ENCODE measurements at places on chromosomes 1 and 21.

DNA sequence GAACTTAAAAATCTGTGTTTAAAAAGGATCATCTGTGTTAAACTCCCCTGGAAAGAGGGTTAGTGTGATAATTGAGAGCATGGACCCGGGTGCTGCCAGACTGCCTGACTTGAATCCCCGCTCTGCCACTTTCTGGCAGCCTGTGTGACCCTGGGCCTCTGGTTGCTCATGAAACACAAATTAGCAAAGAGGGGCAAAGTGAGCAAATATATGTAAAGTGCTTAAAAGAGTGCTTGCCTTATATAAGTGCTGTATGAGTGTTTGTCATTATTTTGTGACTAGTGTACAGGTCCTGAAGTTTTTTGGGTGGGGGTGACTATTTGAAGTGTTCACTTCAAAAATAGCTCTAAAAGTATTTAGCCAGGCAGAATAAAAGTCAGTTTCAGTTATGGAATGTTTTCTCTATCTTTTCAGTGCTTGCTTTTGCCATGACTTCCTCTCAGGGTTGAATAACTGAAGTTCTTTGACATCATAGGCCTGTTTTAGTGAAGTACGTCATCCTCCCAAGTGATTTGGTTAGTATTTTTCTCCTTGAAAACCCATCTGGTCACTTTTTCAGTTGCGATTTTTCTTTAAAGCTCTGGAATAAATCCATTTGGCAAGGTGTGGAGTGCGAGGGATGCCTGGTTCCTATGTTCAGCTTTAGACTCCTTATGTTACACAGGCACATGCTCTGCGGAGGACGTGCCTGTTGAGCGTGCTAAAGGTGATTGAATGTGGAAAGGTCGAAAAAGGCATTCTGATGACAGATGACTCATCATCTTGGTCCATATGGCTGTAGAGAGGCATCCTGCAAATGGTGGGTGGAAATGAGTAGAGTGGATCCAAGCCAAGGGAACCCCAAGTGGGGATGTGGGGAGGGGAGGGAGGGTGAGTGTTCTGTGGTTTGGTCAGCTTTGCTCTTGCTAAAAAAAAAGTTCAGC is 47.8 kb downstream of the AK4 start:
- DNase-seq: peak; percentile 97

- no peak for DNase-seq
These were observed 653.4 kb downstream of the KIF26B start for GRCh38 chr1:245807954-245808719.

DNA sequence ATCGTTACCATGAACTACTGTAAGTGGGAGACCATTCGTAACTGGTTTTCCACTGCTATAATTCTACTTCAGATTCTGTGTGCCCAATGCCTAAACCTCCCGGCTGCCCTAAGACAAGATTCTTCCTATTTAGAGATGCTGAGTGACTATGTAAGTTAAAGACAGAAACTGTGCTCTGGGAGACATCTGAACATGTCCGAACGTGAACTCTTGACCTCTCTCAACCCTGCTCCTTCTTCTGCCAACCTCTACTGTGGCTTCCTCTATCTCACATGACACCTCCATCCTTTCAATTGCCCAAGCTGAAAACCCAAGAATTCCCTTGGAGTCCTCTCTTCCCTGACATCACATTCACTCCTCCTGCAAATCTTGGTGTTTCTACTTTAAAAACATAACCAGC is 182.9 kb downstream of the AKT3 start:
- no peak for DNase-seq

DNA sequence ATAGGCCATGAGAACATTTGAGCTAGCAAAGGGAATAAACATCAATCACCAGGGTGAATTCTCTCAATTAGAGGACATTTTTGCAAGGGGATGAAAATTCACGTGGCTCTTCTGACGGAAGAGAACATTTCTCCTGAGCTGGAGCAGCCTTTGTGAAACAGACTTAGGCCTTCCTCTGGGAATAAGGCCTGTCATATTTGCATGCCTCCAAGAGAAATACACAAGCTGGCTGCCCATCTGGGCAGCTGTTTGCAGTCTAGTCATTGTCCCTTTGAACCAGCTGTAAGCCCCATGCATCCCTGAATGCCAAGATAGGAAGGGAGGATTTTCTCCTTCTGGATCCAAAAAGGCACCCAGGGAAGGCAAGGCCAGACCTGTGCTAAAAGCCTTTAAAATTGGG is 5.5 kb downstream of the LEMD1 start:
- DNase-seq: no peak

- DNase-seq: no peak
These were observed 28.3 kb downstream of the NUP133 start for GRCh38 chr1:229479660-229480399.

- no peak for DNase-seq
These were observed 89.4 kb downstream of the LPAR3 start for GRCh38 chr1:84803604-84804003.

- DNase-seq: no peak
These were observed 5.7 kb downstream of the IL23R start for GRCh38 chr1:67171978-67172377.

DNA sequence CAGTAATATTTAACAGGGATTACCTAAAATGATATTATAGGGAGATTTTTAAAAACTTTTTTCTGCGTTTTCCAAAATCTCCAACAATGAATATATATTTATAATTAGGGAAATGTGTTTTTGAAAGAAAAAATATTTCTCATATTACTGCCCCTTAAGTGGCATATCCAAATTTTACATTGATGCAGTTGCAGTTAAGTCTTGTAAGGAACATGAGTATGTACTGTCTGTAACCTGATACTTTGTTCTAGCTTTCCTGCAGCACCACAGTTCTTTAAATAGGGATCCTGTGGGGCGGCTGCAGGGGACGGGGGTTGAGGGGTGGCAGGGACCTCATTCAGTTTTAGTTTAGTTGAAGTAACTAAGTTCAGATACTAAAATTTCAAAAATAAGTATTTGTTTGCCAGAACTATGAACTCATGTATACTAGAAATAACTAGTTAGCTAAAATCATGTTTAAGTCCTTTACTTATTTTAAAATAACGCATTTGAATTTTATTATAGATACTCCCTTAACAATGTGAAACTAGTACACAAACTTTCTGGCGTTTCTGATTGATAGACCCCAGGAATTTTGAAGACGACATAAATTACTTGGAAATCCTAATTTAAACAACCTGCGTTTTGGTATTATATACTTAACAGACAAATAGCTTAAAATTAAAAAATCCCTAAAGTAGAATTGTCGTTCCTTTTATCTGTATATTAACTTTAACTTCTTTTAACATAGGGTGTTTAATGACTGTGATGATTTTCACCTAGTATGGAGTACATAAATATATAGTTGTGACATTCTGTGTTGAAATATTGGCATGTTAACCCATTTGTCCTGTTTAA is 639 bp upstream of the DNAJB4 start:
- DNase-seq: peak; percentile 90

DNA sequence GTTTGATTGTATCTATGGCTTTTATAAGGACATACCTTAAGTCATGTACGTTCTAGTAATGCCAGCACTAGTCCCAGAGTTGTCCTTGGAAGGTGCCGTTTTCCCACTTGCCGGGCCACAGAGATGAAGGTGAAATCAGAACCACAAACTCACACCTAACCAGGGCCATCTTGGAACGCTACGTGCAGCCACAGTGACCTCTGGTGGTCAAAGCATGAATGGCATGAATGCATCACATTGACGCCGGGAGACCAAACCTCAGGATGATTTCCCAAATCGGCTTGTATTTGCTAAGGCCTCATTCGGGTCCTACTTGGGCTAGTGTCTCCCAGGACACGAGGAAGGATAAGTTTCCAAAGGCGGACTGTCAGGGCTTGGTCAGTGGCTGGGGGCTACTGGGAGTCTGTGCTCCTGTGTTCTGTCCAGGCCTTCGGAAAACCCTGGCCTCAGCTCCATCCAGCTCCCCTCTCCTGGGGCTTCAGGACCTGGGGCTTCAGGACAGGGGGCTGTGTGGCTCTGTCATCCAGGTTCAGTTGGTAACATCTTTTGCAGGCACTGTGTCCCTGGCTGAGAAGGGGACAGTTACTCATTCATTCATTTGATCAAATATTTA is 260.5 kb downstream of the PRDM2 start:
- DNase-seq: peak; percentile 45

DNA sequence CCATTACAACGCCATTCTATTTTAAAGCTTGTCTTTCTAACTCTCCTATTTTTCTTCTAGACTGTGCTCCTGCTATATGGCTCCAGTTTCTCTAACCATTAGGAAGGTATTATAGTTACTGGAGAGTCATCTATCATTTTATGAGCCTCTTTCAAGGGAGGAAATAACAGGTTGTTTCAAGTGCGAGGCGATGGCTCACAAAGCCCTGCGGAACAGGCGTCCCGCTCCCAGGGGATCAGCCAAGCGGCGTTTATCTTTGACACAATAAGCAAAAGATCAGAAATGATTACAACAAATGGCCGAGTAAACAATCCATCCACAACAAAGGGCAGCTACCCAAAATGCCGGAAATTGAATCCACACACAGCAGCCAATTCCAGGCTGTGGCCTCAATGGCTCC is 249.5 kb upstream of the POU3F1 start:
- no peak for DNase-seq

- no peak for DNase-seq
These were observed at the start of gene ABCA4 for GRCh38 chr1:94120991-94121390. Gene ABCA4 (minus strand): TSS chr1:94121148. CDS start chr1:94121045, 103 bp downstream.

GRCh38 chr1:151156515-151156819 is at the start of gene TNFAIP8L2:
Gene TNFAIP8L2 (plus strand): TSS chr1:151156649. CDS start chr1:151158698, 2,049 bp downstream.
- no peak for DNase-seq

- DNase-seq: no peak
These were observed 13.9 kb upstream of the PIGM start for GRCh38 chr1:160045653-160046052.

- DNase-seq: no peak
These were observed 9.0 kb upstream of the PLCH2 start for GRCh38 chr1:2466958-2467554.

DNA sequence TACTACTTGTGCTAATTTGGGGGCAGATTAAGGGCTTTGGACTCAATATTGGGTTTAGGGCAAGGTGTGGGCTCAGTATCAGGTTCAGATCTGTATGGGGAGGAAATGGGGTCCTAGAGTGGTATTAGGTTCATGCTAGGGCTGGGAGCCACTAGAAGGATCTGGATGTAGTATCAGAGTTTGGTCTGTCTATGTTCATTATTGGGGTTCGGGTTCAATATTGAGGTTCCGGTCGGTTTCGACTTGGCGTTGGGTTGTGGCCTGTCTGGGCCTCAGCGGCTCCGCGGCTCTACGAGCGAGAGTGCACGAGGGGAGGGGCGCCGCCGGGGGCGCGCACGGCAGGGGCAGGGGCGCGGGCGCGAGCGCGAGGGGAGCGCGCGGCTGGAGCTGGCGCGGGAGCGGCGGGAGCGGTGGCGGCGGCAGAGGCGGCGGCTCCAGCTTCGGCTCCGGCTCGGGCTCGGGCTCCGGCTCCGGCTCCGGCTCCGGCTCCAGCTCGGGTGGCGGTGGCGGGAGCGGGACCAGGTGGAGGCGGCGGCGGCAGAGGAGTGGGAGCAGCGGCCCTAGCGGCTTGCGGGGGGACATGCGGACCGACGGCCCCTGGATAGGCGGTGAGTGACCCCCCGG is at the start of gene PTPRF:
PTPRF (plus strand) TSS at position 401 of the 624 bp plus-strand sequence. CDS start 14,193 bp downstream, outside the sequence.
- peak; percentile 66 for DNase-seq

- DNase-seq: peak; percentile 30
These were observed 15.0 kb upstream of the TGFB2 start for GRCh38 chr1:218330043-218330623.

DNA sequence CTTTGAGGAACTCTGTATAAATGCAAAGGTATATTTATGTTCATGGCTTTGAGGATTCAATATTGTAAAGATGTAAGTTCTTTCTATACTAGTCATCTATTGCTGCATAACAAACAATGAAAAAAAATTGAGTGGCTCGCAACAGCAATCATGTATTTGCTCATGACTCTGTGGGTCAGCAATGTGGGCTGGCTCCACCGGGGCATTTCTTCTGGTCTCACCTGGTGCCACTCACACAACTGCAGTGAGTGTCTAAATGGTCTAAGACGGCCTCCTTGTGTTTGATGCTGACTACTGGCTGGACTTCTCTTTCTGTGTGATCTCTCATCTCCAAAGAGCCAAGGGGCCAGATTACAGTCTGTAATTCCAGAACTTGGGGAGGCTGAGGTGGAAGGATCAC is 45.1 kb upstream of the EXO1 start:
- DNase-seq: no peak

- DNase-seq: no peak
These were observed 67.0 kb downstream of the KIF26B start for GRCh38 chr1:245221805-245222204.

GRCh38 chr1:94875794-94876193 is 51.1 kb downstream of the CNN3 start:
- no peak for DNase-seq

DNA sequence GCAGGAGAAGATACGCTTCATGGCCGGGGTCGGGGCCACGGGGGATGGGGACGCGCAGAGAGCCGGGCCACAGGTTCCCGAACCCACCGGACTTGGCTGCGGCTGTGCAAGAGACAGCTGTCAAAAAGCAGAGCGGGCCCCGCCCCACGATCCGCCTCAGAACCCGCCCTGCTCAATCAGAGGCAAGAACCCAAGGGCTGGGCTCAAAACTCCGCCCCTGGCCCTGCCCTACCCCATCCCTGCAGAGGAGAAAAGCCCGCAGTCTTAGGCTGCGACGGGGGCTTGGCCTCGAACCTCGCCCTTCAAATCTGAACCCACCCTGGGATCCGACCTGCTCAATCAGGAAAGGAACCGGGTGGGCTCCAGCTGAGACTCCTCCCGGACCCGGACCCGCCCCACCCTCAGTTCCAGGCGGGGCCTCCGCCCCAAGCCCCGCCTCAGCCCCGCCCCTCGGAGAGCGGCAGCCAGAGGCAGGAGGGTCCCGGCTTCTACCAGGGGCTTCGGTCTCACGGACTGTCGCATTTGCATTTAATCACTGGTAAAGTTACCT is at the start of gene ANKRD35:
ANKRD35 (minus strand) TSS at position 129 of the 550 bp plus-strand sequence; CDS start at position 21, 108 bp downstream.
- DNase-seq: peak; percentile 50

- peak; percentile 96 for DNase-seq
These were observed 12.5 kb upstream of the SPSB1 start for GRCh38 chr1:9280015-9280860.

DNA sequence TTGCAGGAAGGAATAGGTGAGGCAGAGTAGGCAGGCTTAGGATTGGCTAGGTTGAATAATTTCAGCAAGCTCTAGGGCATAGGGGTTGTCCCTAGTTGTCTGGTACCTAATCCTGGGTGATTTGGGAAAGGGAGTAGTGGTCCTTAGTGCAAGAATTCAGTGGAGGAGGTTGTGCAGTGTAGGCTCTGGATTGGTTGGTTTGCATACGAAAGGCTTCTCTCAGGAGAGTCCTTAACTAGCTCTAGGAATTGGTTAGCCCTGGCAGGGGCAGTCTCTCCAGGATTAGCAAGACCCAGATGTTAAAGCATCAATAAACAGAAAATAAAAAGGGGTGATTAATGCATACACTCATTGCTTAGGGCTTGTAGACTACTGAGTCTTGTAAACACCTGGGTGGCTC is 9.6 kb upstream of the CD101 start:
- DNase-seq: no peak

DNA sequence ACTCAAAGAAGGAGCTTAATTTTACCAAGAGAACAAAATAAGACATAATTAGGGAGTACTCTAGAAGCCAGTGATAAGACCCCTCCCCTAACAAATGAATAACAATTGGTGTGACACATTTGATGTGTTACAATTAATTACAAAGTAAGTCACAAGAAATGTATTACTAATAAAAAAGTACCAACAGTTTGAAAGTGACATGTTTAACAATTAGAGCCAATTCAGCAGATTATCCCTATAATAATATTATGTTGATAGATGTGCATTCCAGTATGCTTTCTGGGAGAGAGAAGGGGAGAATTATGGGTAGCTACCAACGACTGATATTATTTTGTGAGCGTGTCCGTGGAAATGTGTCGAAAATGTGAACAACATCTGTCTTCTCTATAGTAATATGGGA is 19.1 kb downstream of the CTSK start:
- no peak for DNase-seq

All from fibroblast of skin of abdomen (primary cell).